Panc1 (cell line): ENCODE measurements at places on chromosomes 1 and 21. TPM values are rescaled to one million over a fixed set of nuclear protein-coding genes. Genes with fewer than 3 reads are reported as not detected.

CLCA2 gene
- total RNA-seq, result not detected

IFI16 gene
- total RNA-seq, result 0.36 TPM

FAM72A gene
- total RNA-seq, result 29.2 TPM

SPATA17 gene
- 0.51 TPM for total RNA-seq

A3GALT2 gene
- total RNA-seq, result not detected

AMY1B gene
- not detected for total RNA-seq

GPR3 gene
- 0.95 TPM for total RNA-seq

RNPEP gene
- 99.8 TPM for total RNA-seq

ZNF281 gene
- 34.2 TPM for total RNA-seq

PBX1 gene
- 2.0 TPM for total RNA-seq

ARHGAP29 gene
- 197 TPM for total RNA-seq

GJB4 gene
- total RNA-seq, result not detected

SHISAL2A gene
- total RNA-seq, result 0.23 TPM

CELA3A gene
- 5.9 TPM for total RNA-seq

PADI3 gene
- total RNA-seq, result 3.4 TPM

SYT14 gene
- total RNA-seq, result not detected

E2F2 gene
- 9.5 TPM for total RNA-seq

ETV3L gene
- not detected for total RNA-seq

CD1D gene
- total RNA-seq, result not detected

ENAH gene
- 133 TPM for total RNA-seq

APP gene
- 542 TPM for total RNA-seq

PSRC1 gene
- 40.6 TPM for total RNA-seq

RABGGTB gene
- total RNA-seq, result 77.9 TPM

CSF1 gene
- total RNA-seq, result 217 TPM

MDM4 gene
- 42.1 TPM for total RNA-seq

LENEP gene
- 0.67 TPM for total RNA-seq

NPPB gene
- not detected for total RNA-seq

ADORA1 gene
- 8.5 TPM for total RNA-seq

CR1L gene
- not detected for total RNA-seq

RCAN1 gene
- 13.5 TPM for total RNA-seq

LRRC41 gene
- total RNA-seq, result 55.3 TPM

SPATA6 gene
- total RNA-seq, result 18.2 TPM

TRIM67 gene
- 0.08 TPM for total RNA-seq

EDN2 gene
- total RNA-seq, result not detected

SHE gene
- total RNA-seq, result 0.03 TPM

COL24A1 gene
- 0.08 TPM for total RNA-seq

INTS11 gene
- total RNA-seq, result 114 TPM

SLFNL1 gene
- 0.10 TPM for total RNA-seq

SV2A gene
- 2.9 TPM for total RNA-seq

GBP5 gene
- total RNA-seq, result 0.10 TPM

HSD3B2 gene
- total RNA-seq, result 1.2 TPM
